Activated CD4-positive, alpha-beta T cell treated with anti-CD3 and anti-CD28 coated beads, Interleukin-2, amount 10 ng/mL, durations not matched to agents 24 days and 14 days (primary cell): ENCODE measurements at places on chromosomes 1 and 21. TPM values are rescaled to one million over a fixed set of nuclear protein-coding genes. Genes with fewer than 3 reads are reported as not detected.
A peak's percentile ranks its signal among the peaks of the same experiment; 100 is the strongest.

GRCh38 chr1:205291596-205291995 is 29.9 kb downstream of the NUAK2 start:
- no peak overlapping the region for H3K4me3 ChIP-seq
- H3K4me1 ChIP-seq = peaks cover 50% of the 10 kb centered on the region
- no peak overlapping the region for H3K27ac ChIP-seq
- H3K27me3 ChIP-seq = peaks cover 6% of the 10 kb centered on the region
- H3K36me3 ChIP-seq = no peaks in the 10 kb centered on the region

DNA sequence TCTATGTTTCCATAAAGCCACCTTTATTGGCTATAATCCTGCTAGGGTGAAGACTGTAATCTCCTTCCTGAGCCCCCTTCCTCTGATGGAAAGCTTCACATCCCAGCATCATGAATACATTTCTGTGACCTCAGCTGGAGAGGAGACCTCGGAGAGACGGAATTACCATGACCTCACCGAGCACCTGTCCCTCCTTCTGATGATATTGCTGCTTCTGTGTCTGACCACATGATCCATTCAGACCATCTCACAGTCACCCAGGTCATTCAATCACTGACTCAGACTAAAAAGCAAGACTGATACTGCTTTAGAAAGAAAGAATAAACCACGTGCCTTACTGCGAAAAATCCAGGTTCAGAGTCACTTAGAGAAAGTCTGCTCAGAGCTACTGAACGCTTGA is 8.8 kb downstream of the KCND3 start:
- peaks cover 17% of the 10 kb centered on the region for H3K27me3 ChIP-seq
- H3K36me3 ChIP-seq = no peaks in the 10 kb centered on the region
- DNase-seq = no peak
- H3K4me1 ChIP-seq = no peaks in the 10 kb centered on the region

GRCh38 chr1:57424231-57425027 is 569 bp upstream of the DAB1 start:
- no peak overlapping the region for H3K27ac ChIP-seq
- H3K36me3 ChIP-seq = no peaks in the 10 kb centered on the region
- H3K4me1 ChIP-seq = peaks cover 3% of the 10 kb centered on the region
- DNase-seq = no peak
- peak overlapping the region; percentile 32 for H3K4me3 ChIP-seq

CYP4B1 gene
- not detected in 2 replicates for total RNA-seq

DNA sequence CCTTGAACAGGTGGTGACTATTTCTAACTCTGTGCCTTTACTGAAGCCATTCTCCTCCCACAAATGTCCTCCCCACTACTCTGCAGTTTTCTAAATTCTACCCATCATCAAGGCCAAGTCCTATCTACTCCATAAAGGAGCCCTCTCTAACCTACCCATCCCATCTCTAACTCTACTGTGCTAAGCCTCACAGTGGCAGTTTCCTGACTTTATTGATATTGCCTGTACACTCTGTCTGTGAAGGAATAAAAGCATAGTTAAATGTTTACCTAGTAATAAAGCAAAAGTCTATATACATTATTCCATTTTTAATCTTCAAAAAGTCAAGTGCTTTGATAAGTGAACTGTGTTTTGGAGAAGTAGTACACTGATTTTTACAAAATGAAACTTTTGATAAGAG is 178.4 kb upstream of the HMCN1 start:
- H3K27ac ChIP-seq = no peak overlapping the region
- peaks cover 2% of the 10 kb centered on the region for H3K36me3 ChIP-seq
- H3K27me3 ChIP-seq = no peaks in the 10 kb centered on the region
- H3K4me3 ChIP-seq = no peak overlapping the region

DNA sequence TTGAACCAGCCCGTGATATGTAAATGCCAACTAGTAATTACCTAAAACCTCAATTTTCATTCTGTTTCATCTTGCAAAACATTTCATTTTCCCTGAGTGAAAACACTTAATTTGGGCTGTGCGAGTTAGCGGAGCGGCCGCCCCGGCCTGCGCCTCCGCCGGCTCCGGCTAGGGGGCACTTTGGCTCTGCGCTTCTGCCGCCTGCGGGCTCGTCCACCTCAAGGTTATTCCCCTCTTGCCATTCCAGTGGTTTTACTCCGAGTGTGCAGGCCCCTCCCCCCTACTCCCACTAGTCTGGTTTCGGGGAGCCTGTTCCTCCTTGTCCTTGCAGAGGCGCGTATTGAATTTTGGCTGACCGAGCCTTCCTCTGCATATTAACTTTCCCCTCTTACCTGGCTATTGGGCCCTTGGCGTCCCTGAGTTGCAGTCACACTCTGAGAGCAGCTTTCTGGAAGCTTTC is 55.6 kb downstream of the PEX14 start:
- H3K27ac ChIP-seq = no peak overlapping the region
- peaks cover 11% of the 10 kb centered on the region for H3K4me1 ChIP-seq
- H3K27me3 ChIP-seq = no peaks in the 10 kb centered on the region
- H3K4me3 ChIP-seq = no peak overlapping the region
- H3K36me3 ChIP-seq = peaks cover 1% of the 10 kb centered on the region

LCE1C gene
- not detected in 2 replicates for total RNA-seq

DNA sequence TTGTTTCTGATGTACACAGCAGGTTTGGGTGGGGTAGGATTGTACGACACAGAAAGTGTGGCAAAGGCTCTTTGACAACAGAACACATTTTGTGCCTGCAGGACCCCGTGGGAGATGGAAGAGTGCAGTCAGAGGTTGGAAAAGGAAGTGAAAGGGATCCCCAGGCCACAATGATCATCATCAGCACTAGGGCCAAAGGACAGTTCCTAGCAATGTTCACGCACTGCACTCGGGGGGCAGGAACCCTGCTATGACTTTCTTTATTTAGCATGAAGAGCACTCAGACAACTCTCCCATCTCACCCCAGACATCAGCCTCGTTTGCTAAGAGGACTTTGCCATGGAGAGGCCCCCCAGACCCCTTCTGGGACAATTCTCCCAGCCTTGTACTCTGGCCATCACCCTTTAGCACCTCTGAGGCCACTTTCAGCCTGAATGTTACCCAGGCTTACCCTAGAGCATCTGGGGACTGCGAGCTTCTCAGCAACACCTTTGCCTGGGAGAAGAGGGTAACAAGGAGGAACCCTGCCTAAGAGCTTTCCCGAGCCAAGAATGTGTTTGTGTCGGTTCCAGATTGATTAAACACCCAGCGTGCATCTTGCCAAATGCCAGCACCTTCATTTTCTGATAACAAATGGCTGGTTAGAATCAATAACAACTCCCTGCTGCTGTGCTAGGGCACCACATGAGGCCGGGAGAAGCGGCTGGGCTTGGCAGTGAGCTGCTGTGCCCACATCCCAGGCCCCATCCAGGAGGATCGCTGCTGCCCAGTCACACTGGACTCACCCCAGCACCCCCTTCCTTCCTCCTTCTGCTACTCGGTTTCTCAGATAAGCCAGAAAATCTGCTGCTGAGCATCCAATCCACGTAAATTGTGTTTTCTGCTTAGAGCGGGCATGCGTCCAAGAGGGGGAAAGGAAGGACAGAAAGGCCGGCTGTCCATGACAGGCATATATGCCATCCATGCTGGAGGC is 633.1 kb downstream of the AJAP1 start:
- no peaks in the 10 kb centered on the region for H3K4me1 ChIP-seq
- H3K4me3 ChIP-seq = no peak overlapping the region
- no peak for DNase-seq
- no peak overlapping the region for H3K27ac ChIP-seq
- no peaks in the 10 kb centered on the region for H3K27me3 ChIP-seq

ATAD3C gene
- total RNA-seq = 0.40 and 0.75 TPM in 2 replicates

DNA sequence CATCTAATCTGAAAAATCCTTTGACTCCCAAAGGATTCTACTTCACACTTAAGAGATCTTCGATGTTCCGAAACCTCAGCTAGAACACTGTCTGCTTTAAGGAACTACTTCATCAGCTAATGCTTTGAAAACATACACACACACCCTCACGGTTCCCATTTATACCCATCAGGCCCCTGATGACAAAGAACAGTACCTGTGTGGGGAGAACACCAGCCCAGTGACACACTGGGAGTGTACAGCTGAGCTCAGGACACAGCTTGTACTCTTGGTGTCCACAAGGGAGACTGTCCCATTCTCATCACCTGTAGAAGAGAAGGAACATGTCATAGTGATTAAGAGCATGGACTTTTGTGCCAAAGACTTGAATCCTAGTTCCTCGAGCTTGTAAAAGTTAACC is 6.6 kb downstream of the WDR77 start:
- H3K4me1 ChIP-seq = peaks cover 34% of the 10 kb centered on the region
- DNase-seq = no peak
- peaks cover 75% of the 10 kb centered on the region for H3K36me3 ChIP-seq

GRCh38 chr1:30732277-30732996 is 9.1 kb upstream of the MATN1 start:
- DNase-seq = peak; percentile 59
- H3K4me1 ChIP-seq = peaks cover 18% of the 10 kb centered on the region
- peak overlapping the region; percentile 82 for H3K27ac ChIP-seq

DNA sequence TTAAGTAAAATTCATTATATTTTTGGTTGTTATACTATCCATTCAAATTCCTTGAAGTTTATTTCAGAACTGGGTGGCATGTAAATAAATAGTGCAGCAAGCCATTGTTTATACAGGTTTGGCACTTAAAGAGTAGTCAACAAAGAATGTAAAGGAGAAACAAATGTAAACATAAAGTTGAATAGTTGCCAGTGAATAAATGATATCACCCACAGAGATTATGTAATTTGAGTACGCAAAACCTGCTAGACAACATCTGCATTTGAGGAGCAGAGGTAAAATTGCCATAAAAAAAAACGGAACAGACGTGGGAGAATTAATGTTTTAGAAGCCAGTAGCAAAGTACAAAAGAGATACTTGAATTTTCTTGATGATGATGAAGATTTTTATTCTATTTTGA is 111.6 kb downstream of the ADGRL2 start:
- no peaks in the 10 kb centered on the region for H3K36me3 ChIP-seq
- H3K27ac ChIP-seq = no peak overlapping the region
- H3K27me3 ChIP-seq = no peaks in the 10 kb centered on the region

- peaks cover 2% of the 10 kb centered on the region for H3K27me3 ChIP-seq
- no peaks in the 10 kb centered on the region for H3K36me3 ChIP-seq
- H3K4me3 ChIP-seq = no peak overlapping the region
Observed at GRCh38 chr1:17798799-17799382, 43.8 kb downstream of the ACTL8 start.

CD53 gene
- total RNA-seq = 185 and 190 TPM in 2 replicates

GRCh38 chr1:26110731-26111529 is 694 bp upstream of the PDIK1L start:
- H3K4me3 ChIP-seq = peak overlapping the region; percentile 89
- DNase-seq = peak; percentile 94
- H3K36me3 ChIP-seq = peaks cover 14% of the 10 kb centered on the region

DNA sequence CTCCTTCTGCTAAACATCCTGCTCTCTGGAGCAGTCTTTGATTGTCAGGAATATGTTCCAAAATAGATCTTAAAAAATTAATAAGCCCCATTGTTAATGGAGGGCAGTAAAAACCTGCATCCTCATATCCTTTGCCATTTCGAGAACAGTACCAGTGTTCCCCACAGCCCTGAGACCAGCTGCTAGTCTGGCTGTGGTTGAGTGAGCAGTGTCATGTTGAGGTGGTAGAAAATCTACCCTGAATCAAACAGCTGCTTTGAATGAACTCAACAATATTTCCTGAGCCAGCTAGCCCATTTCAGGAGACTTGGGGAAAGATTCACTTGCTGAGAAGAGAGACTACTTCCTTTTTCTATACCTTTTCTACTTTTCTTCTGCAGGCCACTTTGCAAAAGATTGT is 24.4 kb downstream of the FABP3 start:
- peaks cover 20% of the 10 kb centered on the region for H3K36me3 ChIP-seq
- H3K4me3 ChIP-seq = no peak overlapping the region
- no peak for DNase-seq
- no peak overlapping the region for H3K27ac ChIP-seq

- no peak overlapping the region for H3K4me3 ChIP-seq
- H3K27me3 ChIP-seq = no peaks in the 10 kb centered on the region
- H3K4me1 ChIP-seq = peaks cover 26% of the 10 kb centered on the region
- no peak for DNase-seq
Observed at GRCh38 chr1:172430128-172430454, 9.6 kb downstream of the C1orf105 start.

GRCh38 chr1:107771377-107771776 is 193.6 kb downstream of the VAV3 start:
- H3K4me3 ChIP-seq = no peak overlapping the region
- no peak overlapping the region for H3K27ac ChIP-seq
- DNase-seq = no peak
- no peaks in the 10 kb centered on the region for H3K4me1 ChIP-seq

GRCh38 chr21:26105819-26106218 is 64.8 kb downstream of the APP start:
- H3K27ac ChIP-seq = no peak overlapping the region
- peaks cover 6% of the 10 kb centered on the region for H3K36me3 ChIP-seq
- no peaks in the 10 kb centered on the region for H3K4me1 ChIP-seq
- H3K4me3 ChIP-seq = no peak overlapping the region
- no peak for DNase-seq
- H3K27me3 ChIP-seq = no peaks in the 10 kb centered on the region

- H3K4me3 ChIP-seq = no peak overlapping the region
- H3K27ac ChIP-seq = no peak overlapping the region
- DNase-seq = no peak
- peaks cover 6% of the 10 kb centered on the region for H3K27me3 ChIP-seq
- H3K36me3 ChIP-seq = no peaks in the 10 kb centered on the region
- H3K4me1 ChIP-seq = peaks cover 6% of the 10 kb centered on the region
Observed at GRCh38 chr1:198086051-198086745, 70.6 kb upstream of the NEK7 start.

S100A7A gene
- not detected in 2 replicates for total RNA-seq

SIM2 gene
- 0.12 and 0.21 TPM in 2 replicates for total RNA-seq

- no peaks in the 10 kb centered on the region for H3K36me3 ChIP-seq
- H3K27ac ChIP-seq = no peak overlapping the region
- H3K4me1 ChIP-seq = no peaks in the 10 kb centered on the region
- DNase-seq = no peak
- H3K4me3 ChIP-seq = no peak overlapping the region
Observed at GRCh38 chr1:94783342-94784189, 36.6 kb upstream of the SLC44A3 start.

USH2A gene
- not detected in 2 replicates for total RNA-seq

DNA sequence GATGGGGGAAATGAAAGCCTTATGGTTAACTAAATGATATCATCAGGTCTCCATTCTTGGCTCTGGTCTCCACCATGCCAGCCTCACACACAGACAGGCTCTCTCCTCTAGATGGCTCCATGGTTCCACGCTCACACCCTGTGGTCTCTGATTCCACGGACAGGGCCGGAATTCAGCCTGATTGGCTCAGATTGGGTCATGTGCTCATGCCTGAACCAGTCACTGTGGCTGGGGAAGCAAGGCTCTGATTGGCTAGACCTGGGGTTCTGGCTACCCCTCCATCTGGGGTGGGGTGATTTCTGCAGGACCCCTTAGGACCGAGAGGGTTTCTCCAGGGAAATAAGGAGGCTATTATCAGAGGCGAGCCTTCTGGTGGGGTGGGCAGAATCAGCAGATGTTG is 277.0 kb downstream of the PTPRU start:
- H3K4me1 ChIP-seq = no peaks in the 10 kb centered on the region
- DNase-seq = peak; percentile 68
- no peaks in the 10 kb centered on the region for H3K36me3 ChIP-seq
- no peak overlapping the region for H3K27ac ChIP-seq
- H3K4me3 ChIP-seq = no peak overlapping the region
